ENCODE measurements at places on chromosomes 6 and 20. TPM values are rescaled to one million over a fixed set of nuclear protein-coding genes. Genes with fewer than 3 reads are reported as not detected.

Gene RIMS4
- polyA plus RNA-seq, result 1.8 TPM

Gene CPNE5
- 1.5 TPM for polyA plus RNA-seq

Gene ATXN1
- 7.2 TPM for polyA plus RNA-seq

Gene EYA4
- 0.06 TPM for polyA plus RNA-seq

Gene C20orf204
- polyA plus RNA-seq, result 0.56 TPM

Measured in adipose tissue (tissue), 3 donors.